D341Med (cell line): ENCODE measurements at places on chromosomes 3 and 15.

DNA sequence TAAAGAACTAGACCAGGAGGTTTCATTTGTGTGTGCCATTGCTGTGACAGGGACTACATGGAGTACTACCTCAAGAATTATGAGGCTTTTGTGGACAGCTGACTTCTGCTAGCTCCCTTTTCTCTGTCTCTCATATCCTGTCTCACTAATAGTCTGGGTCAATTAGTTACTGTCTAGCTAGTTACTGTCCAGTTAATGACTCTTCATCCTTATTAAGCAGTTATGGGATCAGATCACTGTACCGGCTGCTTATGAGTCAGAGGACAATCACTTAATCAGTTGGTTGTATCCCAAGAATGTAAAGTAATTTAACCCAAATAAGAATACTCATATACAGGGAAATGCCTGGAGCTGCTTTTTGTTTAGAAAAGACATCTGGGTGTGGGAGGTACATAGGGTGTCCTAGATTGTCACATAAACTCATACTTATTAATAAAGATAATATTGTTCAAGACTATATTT is 158.0 kb downstream of the CDIN1 start:
- no peak for DNase-seq

DNA sequence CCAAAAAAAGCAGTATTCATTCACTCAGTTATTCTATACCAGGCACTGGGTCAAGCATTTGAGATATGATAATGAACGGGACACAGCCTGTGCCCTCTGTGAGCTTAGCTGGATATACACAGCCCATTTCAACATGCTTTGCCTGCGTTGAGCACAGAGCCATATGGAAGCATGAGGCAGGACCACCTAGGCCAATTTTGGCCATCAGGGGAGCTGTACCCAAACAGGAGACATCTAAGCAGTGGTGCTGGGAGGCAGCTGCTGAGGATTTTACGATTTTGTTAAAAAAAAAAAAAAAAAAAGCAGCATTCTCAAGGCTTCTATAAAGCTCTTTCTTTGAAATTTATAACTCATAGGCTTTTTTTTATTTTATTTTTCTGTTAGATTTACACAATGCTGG is 87.2 kb upstream of the SLC2A2 start:
- no peak for DNase-seq

DNA sequence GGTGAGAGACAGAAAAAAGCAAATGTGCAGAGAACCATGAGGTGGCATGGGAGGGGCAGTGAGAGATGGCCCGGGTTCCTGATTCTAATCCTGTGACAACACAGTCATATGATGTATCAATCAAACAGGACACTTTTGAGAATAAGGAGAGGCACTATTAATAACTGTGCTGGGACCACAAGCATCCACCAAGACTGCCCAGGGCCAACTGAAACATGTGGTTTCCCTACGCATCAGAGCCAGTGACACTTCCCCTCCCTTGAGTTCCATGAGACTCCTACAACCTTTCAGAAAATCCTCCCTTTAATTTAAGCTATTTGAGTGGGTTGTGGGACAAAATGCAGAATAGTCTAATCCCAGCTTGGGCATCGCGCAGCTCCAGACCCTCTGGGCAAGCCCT is 17.4 kb downstream of the SH3BP5 start:
- DNase-seq = no peak

- no peak for DNase-seq
Observed at GRCh38 chr15:31173790-31174450, 72.4 kb upstream of the TRPM1 start.

DNA sequence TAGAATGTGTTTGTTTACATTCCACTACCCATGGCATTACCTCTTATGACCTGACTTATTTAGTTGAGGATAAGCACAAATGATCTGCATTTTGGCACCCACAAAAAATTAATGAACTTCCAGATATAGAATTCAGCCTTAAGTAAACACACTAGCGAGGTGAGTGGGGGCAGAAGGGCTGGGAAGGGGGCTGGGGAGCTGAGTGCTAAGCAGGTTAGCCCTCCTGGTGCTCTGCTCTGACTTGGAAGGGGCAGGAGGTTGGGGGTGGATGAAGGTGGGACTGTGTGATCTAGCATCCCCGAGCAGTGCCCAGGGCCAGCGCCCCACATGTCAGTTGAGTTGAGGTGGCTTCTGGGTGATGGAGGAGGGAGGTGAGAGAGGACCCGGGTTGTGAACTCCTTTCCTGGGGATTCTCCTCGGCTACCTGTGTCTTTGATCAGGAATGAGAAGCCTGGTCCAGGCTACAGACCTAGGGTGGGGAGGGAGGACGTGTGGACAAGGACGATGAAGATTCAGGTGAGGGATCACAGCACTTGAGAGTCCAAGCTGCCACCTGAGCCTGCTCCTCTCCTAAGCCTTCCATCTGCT is 178.6 kb upstream of the SMAD3 start:
- DNase-seq = no peak

GRCh38 chr15:45535486-45536042 is 13.0 kb upstream of the SLC30A4 start:
- DNase-seq = no peak

DNA sequence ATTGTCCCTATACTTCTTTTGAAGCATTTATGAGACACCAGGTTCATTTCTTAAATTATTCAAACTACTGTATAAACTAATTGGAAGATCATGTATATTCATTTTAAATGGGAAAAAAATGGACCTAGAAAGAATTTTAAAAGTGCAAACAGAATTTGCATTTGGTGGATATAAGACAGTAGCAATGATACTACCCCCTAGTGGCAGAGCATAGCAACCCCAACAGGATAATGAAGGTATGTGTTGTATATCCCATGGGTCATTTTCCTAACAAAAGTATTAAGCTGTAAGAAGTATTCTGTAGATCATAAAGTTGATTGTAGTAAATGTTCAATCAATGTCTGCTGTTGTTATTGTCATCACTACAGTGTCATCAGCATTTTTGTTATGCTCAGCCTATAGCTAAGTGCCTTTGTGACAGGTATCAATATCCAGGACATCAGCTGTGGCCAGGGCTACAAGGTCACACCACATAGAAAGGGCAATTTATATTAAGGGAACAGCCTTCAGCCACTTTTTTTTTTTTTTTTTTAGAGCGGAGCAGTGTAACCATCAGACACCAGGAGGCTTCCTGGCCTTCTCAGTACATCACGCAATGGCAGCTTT is 175.8 kb downstream of the FOXB1 start:
- DNase-seq = peak; percentile 39

- DNase-seq = no peak
Observed at GRCh38 chr3:14761121-14761672, 57.6 kb upstream of the FGD5 start.

- DNase-seq = no peak
Observed at GRCh38 chr3:167780214-167780883, 44.8 kb downstream of the SERPINI1 start.

GRCh38 chr3:37967260-37967881 is 23.2 kb upstream of the VILL start:
- DNase-seq = peak; percentile 85

GRCh38 chr15:49079340-49080039 is 33.2 kb upstream of the SECISBP2L start:
- no peak for DNase-seq

DNA sequence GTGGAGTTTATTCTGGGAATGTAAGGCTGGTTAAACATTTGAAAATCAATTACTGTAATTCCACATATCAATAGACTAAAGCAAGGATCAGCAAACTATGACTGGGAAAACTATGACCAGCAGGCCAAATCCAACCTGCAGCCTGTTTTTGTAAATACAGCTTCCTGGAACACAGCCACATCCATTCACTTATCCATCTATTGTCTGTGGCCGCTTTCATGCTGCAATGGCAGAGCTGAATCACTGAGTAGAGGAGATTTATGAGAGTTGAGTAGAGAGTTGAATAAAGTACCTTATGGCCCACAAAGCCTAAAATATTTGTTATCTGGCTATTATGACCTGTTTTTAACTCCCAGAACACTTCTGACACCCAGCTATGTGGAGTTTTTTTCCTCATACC is 12.2 kb downstream of the MYLK start:
- no peak for DNase-seq

DNA sequence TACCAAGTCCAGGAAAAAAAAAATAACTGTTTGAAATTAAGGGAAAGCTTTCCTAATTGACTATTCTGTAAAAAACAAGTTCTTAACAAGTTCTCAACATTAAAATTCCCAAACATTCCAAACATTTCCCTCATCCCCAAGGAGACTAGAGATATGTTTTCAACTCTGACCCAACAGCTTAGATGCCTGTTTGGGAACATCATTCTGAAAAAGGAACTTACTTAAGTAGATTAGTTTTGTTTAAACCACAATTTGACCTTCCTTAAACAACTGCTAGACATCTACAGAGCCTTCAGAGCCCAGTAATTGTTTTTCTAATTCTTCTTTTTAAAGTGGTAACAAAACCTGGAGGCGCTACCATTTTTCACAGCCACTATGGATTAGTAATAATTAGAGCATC is 12.8 kb downstream of the UBR1 start:
- no peak for DNase-seq

- no peak for DNase-seq
Observed at GRCh38 chr3:178404961-178405360, 131.3 kb upstream of the KCNMB2 start.

DNA sequence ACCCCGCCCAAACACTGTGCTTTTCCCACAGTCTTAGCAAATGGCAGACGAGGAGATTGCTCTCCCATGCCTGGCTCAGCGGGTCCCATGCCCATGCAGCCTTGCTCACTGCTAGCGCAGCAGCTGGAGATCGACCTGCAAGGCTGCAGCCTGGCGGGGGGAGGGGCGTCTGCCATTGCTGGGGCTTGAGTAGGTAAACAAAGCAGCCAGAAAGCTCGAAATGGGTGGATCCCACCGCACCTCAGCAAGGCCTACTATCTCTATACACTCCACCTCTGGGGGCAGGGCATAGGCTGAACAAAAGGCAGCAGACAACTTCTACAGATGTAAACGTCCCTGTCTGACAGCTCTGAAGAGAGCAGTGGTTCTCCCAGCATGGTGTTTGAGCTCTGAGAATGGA is 27.2 kb upstream of the WDR5B start:
- DNase-seq = no peak

- no peak for DNase-seq
Observed at GRCh38 chr3:31732548-31732947, 199.8 kb downstream of the STT3B start.

- no peak for DNase-seq
Observed at GRCh38 chr3:112149136-112149535, 16.1 kb upstream of the GCSAM start.

- DNase-seq = no peak
Observed at GRCh38 chr3:119211803-119212202, 28.9 kb downstream of the B4GALT4 start.

DNA sequence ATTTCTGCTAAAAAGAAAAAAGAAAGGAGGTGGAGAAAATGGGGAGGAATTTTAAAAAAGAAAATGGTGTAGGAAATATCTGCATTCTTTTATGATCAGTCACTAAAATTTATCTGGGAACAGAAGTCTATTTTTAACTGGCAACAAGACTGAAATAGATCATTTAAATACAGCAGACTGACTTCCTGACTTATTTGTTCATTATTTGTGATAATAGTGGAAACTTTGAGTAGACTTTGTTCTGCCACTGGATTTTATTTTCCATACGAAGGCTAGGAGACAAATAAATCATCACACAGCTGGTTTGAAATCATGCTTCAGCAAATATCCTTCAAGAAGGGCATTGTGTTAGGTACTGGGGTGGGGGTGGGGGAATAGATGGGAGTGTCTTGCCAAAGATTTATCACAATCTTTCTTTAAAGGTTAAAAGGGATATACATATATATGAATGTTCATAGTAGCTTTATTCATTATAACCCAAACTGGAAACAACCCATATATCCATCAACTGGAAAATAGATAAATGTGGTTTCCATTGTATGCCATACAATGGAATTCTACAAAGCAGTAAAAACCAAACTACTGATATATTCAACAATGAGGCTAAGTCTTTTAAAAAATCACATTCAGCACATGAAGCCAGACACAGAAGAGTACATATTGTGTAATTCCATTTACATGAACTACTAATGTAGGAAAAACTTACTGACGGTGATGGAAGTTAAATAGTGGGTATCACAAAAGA is 4.7 kb upstream of the CLASP2 start:
- DNase-seq = no peak

- DNase-seq = no peak
Observed at GRCh38 chr3:66382142-66382541, 118.7 kb downstream of the LRIG1 start.

DNA sequence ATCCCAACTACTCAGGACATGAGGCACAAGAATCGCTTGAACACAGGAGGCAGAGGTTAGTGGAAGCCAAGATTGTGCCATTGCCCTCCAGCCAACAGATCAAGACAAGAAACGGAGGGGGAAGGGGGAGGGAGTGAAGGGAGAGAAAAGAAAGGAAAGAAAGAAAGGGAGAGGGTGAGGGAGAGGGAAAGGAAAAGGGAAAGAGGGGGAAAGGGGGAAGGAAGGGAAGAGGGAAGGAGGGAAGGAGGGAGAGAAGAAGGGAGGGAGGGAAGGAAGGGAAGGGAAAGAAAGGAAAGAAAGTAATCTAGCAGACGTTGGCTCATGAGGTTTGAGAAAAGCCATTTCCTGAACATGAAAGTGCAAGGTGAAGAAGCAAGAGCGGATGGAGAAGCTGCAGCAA is 53.1 kb upstream of the SETMAR start:
- DNase-seq = no peak

DNA sequence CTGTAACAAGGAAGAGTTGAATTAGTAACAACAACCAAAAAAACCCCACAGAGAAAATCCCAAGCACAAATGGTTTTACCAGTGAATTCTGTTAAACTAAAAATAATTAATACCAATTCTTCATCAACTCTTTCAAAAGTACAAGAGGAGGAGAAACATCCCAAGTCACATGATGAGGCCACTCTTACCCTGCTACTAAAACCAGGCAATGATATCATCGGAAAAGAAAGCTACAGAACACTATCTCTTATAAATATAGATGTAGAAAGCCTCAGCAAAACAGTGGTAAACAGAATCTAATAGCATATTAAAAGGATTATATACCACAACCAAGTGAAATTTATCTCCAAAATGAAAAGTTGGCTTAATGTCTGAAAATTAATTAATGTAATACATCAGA is 168.1 kb upstream of the SLCO3A1 start:
- DNase-seq = no peak

DNA sequence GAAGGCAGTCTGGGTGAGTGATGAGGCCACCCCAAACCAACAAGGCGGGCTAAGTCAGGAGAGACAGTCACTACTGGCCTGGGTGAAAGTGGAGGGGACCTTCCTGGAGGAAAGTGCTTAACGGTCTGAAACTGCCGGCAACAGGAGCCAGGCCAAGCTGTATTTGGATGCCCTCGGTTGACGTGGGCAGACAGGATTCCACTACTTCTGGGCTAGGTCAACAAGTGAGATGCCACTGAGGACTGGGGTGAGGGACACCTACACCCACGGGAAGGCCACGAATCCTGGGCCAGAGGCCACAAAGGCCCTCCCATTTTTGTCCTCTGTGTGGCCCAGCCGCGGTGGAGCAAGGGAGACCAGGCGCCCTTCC is 12.3 kb downstream of the SPTBN5 start:
- DNase-seq = no peak

GRCh38 chr3:120559242-120560061 is 36.7 kb upstream of the NDUFB4 start:
- DNase-seq = no peak

DNA sequence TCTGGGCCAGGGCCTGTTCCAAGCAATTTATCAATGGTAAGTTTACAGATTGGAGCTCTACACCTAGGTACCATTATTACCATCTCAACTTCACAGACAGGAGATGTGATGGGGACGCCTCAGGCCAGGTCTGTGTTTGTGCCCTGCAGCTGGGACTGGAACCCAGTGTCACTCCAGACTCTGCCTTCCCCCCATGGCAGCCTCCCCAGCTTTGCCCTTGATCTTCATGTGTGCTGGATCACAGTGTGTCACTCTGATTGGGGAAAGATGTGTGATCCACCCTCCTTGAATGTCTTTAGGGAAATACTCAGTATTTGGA is 59.6 kb downstream of the MGLL start:
- no peak for DNase-seq
